CMK (cell line): ENCODE measurements at places on chromosomes 13 and 19.

GRCh38 chr19:40689339-40690049, 957 bp downstream of the NUMBL start:
- DNase-seq = no peak

- no peak for DNase-seq
Measured at GRCh38 chr19:996051-996838, 4.0 kb upstream of the GRIN3B start.

GRCh38 chr19:23778566-23778965, 19.9 kb upstream of the ZNF681 start:
- no peak for DNase-seq

GRCh38 chr19:44608391-44608821, 5.0 kb upstream of the IGSF23 start:
- no peak for DNase-seq

DNA sequence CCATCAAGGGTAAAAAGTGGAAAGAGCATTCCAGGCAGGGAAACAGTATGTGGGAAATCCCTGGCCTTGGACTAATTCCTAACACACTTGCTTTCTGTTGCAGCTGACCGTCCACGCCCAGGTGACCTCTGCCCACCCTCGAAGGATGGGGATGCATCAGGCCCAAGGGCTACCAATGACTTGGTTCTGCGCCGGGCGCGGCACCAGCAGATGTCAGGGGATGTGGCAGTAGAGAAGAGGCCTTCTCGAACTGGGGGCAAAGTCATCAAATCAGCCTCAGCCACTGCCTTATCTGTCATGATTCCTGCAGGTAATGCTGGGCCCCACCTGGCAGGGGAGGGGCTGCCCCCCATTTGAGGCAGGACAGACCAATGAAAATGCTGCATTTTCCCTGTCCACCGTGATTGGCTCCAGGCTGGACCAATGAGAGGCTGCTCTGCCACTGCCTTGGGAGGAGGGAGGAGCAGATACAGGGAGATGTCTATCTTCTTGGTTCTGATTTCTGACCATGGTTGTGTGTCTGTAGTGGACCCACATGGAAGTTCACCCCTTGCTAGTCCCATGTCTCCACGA, 12.6 kb downstream of the DNASE2 start:
- DNase-seq = no peak

DNA sequence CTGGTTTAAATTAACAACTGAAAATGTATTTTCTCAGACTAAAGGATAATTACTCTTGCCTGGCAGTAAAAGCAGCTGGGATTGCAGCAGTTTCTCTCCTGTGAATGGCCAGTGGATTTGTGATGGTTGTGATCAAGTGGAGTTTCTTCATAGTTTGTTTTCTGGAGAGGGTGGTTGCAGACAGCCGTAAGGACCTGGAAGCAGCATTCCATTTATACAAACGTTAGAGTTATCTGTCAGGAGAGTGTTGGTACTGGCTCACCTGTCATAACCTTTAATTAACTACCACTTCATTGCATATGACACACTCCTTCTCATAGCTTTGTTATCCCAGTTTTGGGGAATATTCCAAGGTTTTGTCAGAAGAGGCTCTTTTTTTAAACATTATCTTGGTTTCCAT, 258.4 kb upstream of the SLC10A2 start:
- no peak for DNase-seq

GRCh38 chr13:50588491-50589130, 254.9 kb downstream of the DLEU7 start:
- no peak for DNase-seq

DNA sequence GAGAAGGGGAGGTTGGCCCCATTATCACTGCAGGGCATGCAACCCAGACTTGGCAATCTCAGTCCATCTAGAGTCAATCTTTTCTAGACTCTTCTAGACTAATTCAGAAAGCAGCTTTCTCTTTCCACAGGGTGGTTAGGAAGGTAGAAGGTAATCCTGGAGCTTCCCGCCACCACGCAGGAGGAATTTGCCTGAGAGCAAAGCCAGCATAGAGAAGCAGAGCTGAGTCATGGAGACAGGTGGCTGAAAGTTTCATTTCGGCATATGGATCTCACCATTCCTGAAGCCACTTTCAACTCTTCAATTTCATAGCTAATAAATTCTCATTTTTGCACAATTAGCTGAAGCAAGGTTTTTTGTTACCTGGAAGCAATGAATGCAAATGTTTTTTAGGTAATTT, 29.0 kb upstream of the FFAR2 start:
- DNase-seq = no peak

- DNase-seq = no peak
Measured at GRCh38 chr13:21118180-21118579, 56.8 kb upstream of the LATS2 start.

DNA sequence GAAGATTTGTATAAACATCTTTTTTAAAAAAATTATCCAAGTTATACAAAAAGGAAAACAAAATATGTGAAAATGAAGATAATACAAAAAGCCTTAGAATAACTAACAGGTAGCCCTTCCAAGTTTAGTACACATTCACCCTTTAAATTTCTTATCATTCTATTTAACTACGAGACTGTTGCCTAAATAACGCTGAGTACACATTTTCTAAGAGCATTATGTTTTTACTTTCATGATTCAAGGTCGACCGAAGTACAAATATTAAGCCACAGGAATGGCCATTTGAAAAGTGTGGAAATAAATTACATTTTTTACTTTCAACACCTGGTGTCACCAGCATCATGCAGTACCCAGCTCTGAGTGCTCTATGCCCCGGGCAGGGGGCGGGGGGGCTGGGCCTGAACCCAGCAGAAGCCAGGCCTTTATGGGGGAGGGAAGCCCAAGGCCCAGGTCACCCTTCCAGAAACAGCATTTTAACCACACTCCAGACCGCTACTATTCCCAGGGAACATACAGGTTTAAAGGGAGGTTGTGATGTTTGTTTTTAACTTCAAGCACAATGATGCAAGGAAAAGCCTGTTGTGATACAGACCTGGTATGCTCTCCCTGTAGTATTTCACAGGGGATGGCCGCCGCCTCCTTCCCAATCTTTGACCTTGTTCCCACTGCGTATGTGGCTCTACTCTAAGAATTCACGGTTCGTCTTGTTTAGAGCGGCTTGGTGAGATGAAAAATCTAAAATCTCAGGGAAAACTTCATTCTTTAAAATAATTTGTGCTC, 24.0 kb downstream of the GGACT start:
- DNase-seq = no peak

GRCh38 chr19:31185261-31185660, 164.0 kb downstream of the TSHZ3 start:
- no peak for DNase-seq

DNA sequence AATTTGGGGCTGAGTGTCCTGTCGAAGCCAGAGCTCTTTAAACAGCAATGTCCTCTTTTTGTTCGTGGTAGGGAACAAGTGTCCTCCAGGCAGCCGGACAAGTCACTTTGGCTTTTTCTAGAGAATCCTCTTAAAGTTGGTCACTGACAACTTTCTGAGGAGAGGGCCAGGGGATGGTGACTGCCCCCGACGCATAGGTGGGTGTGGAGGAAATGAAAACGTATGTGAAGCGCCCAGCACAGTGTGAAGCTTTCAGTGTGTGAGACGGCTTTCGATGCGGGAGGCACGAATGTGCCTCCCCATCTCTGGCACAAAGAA, 45.8 kb upstream of the ZNF536 start:
- no peak for DNase-seq
